Stimulated activated CD4-positive, alpha-beta T cell treated with anti-CD3 and anti-CD28 coated beads, Interleukin-1b, Interleukin-23, amount 100 ng/mL, for 1 hour (primary cell): ENCODE measurements at places on chromosomes 12 and 14.

DNA sequence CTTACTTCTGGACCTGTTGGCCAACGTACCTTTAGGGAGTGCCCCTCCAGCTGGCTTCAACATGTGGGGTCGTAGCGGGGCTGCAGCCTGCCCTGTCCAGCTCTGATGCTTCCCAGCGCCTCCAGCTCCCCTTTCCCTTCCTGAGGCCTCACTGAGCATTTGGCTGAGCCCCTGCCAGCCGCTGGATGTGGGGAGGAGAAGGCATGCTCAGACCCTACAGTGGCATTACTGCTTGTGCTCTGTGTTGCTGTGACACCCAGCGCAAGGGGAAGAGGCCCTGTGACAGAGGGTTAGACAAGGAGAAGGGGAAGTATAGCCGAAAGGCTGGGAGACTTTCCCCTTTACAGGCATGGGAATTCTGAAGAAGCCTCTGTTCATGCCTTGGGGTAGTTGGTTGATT lies 145.9 kb downstream of the PRKCH start:
- DNase-seq: no peak

DNA sequence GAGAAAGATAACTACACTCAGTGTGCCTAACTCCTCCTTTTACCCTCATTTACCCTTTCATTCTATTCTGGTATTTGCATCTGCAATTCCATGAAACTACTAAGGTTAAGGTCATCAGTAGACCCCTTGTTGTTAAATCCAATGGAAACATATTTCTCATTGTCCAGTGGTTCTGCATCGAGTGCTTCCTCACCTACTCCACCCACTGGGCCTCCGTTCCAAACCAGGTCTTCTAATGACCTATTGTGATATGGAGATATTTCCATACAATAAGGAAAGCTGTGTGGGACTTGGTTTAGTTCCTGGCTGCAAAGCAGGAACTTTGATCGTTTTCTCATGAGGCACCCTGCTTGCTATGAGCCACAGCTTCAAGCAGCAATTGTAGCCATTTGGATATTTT lies 99.5 kb upstream of the FSCB start:
- DNase-seq: no peak

GRCh38 chr12:127781336-127781735 lies 485.6 kb upstream of the TMEM132C start:
- no peak for DNase-seq

DNA sequence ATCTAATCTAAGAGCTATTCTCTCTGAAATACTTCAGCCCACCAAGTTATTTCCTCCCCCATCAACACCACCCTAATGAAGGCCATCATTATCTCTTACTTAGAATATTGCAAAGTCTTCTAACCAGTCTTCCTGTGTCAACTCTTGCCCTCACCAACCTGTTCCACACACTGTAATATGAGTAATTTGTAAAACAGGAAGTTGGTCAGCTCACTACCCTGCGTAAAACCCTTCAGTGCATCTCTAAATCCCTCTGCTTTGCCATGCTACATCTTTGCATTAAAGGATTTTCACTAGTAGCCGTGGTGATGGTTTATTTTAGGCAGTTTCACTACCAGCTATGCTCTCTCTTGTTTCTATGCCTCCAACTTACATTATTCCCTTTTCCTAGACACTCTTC lies 70.0 kb downstream of the KIF21A start:
- no peak for DNase-seq

DNA sequence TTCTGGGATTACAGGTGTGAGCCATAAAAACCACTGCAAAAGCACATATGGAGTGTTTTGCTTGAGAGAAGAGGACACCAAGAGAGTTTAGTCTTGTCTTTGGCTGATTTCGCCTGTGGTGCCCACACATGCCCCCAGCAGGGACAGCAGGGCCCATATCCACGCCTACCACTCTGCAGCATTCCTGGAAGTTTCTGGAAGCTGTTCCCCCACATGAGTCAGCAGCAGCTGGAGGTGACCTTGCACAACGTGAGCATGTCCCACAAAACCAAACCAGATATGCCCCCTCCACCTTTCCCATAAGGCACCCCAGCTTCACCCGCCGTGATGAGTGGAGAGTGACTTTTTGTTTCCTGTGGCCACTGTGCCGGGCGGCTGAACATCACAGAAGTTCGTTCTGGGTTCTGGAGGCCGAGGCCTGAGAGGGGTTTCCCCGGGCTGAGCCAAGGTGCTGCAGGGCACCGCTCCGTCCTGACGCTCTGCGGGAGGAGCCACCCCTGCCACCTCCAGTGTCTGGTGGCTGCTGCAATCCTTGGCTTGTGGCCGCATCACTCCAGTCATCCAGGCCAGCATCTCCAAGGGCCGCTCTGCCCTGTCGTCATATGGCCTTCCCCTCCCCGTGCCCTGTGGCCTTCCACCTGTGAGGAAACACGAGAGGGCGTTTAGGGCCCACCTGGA lies 4.7 kb downstream of the ASPG start:
- DNase-seq: no peak

DNA sequence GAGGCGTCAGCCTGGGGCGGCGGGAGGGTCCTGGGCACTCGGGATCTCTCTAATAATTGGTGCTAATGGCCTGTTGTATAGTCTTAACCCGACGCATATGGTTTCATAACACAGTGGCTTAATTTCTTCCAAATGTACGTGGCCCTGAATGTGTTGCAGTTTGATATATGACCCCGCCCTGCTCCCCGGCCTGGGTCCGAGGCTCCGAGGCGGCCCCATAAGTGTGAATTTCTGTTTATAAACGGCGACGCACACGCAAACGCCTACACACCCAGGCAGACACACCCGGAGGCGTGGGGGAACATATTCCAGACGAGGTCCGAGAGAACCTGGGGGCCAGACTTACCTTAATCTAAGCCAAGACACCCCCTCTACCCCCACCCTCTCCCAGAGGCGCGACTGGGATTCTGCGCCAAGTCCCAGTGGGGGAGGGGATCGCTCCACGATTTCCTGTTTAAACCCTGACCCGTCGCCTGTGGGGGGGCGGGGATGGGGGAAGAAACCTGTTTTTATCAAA lies 9.7 kb upstream of the HOXC6 start:
- DNase-seq: no peak

DNA sequence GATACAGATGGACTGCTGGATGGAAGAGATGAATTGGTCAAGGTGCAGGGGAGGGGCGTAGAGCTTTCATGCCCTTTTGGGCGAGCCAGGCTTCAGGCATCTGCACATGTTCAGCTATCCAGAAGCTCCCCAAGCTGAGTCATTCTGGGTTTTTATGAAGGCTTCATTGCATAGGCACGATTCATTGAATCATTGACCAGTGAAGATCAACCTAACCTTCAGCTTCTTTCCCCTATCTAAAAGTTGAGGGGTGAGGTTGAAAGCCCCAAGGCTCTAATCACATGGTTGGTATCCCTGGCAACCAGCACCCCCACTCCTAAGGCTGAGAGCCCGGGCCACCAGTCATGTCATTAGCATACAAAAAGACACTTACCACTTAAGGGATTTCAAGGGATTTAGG lies 36.3 kb downstream of the RPS29 start:
- DNase-seq: no peak

DNA sequence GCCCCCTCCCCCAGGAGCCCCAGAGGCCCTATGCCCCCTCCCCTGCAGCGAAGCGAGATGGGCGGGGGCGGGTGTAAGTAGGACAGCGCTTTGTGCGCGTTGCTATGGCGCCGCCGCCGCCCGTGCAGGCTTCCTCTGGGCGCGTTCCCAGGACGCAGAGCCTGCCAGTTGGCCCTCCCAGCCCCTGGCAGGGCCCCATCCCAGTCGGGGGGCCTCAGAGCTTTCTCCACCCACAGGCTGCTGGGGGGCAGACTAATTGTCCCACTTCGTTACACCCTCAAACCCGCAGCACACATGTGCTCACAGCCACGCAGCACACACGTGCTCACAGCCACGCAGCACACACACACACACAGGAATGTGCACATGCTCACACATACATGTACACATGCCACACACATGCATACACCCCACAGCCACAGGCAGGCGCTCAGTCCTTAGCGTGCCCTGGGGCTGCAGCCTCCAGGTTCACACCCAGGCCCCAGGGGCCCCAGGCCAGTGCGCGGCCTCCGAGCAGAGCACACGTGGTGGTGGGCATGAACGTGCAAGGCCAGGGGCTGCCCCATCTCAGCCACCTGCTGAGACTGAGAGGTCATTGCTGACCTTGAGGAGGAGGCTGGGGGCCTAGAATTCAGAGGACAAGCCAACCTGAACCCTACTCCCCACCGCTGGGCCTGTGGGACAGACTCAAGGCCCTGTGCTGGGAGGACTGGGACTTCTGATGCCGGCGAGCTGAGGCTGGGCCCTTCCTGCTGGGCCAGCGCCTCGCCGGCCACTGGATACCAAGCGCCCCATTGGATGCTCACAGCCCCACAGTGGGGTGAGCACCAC lies 15.6 kb downstream of the TRMT61A start:
- no peak for DNase-seq

DNA sequence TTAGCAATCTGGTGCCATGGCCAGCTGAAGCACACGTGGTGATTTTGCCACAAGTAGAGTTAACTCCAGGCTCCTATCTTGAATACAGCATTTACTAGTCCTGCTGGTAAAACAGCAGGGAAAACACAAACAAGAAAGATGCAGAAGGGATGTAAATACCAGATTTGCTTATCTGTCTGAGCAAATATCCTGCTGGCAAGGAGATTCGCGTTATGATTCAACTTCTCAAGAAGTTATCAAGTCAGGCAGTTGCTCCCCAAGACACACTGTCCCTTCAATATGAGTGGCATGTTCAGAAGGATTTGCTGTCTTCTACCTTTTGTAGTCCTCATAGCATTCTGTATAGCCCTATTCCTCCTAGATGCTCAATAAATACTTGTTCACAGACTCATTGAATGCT lies 171.2 kb upstream of the EGLN3 start:
- DNase-seq: no peak

DNA sequence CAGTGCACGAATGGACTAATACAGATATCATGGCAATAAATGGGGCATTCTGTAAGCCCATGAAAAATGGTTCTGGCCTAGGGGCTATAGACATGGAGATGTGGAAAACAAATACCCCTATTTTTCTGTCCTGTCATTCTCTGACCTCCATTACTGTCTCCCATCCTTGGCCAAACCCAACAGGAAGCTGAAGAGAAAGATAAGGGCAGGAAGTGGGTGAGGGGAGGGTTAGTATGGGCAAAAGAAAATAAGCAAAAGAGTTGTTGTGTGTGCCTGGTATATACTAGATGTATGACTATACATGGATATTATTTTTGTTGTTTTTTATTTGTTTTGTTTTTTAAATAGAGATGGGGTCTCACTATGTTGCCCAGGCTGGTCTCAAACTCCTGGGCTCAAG lies 339.3 kb downstream of the PCNX1 start:
- no peak for DNase-seq

DNA sequence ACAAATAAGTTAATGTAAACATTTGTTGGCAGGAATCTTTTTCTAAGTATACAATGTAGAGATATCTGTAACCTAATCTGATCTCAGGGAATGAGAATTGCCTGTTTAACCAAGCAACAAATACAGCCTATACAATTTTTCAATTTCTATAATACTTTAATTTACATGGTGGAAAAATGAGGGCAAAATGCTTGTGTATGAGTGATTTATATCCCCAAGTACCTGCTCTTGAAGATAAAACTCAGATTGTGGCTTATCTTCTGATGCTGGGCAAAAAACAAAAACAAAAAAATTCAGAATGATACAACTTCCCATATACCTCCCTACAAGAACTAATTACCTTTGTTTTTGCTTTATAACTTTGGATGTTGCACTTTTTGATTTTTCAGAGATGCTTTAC lies 2.2 kb downstream of the CNOT2 start:
- DNase-seq: no peak

DNA sequence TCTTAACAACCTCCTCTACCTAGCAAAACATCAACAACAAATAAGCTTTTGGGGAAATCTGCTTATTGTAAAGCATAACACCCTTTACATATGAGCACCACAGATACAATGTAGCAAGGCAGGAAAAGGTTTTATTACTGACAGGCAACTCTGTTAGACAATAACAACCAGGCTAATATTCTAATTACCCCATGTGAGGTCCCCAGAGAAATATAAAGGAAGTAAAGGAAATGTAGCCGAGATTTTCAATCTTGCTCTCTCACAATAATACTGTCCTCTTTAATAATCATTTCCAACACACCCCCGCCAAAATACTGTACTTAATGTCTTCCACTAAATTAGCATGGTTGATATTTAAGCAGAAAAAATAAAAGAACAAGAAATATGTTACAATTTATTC lies 14.0 kb upstream of the INSM2 start:
- no peak for DNase-seq

- DNase-seq: no peak
These were observed 61.5 kb downstream of the TMEM30B start for GRCh38 chr14:61219673-61220072.

DNA sequence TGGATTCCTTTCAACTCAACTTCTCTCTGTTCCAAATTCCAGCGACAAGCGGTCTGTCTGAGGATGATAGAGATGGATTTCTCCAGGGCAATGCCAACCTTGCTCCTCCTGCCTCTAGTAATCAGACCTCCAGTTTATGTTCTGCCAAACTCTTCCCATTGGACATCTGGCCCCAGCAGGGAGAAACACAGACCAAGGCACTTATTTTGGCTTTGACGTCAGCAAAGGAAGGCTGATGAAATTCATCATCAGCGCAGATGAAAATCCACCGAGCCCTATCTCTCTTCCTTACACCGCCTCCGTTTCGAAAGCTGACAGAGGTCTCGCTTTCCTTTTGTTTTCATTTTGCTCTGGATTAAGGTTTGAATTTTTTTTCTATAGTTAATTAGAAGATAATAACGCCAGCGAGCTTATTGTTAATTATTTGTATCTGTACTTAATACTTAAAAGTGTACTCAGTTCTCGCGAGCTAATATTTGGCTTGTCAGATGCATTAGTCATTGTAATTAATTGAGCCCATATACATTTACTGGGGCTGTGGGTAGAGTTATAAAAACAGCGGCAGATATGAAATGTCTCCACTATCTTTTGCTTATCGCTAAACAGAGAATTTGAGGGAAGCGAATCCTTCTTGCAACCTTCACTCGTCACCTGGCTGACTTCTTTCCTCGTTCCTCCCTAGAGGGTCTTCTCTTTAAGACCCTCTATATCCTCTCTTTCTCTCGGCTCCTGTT lies 35.9 kb upstream of the MED13L start:
- DNase-seq: no peak

- no peak for DNase-seq
These were observed 2.0 kb downstream of the YAF2 start for GRCh38 chr12:42236017-42236416.

DNA sequence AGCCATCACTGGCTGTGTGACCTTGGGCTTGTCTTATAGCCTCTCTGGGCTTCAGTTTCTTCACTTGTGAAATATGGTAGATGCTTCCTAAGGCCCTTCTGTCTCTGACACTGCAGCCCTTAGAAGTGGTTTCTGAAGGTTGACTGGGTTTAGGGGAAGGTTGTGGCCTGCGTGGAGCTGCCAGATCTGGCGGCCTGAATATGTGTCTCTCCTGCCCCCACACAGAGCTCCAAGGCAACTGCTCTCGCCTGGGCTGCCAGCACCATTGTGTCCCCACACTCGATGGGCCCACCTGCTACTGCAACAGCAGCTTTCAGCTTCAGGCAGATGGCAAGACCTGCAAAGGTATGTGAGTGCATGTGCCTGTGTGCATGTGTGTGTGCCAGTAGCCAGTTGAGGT lies 4.0 kb downstream of the LRP1-AS start:
- no peak for DNase-seq

- DNase-seq: no peak
These were observed 8.7 kb upstream of the AQP2 start for GRCh38 chr12:49941556-49942511.

GRCh38 chr14:39351708-39352107 lies 80.5 kb downstream of the FBXO33 start:
- no peak for DNase-seq
